Activated CD8-positive, alpha-beta T cell treated with anti-CD3 and anti-CD28 coated beads, Interleukin-2, amount 10 ng/mL, durations not matched to agents 7 days and 5 days (primary cell): ENCODE measurements at places on chromosomes 7 and 10. TPM values are rescaled to one million over a fixed set of nuclear protein-coding genes. Genes with fewer than 3 reads are reported as not detected.

DNA sequence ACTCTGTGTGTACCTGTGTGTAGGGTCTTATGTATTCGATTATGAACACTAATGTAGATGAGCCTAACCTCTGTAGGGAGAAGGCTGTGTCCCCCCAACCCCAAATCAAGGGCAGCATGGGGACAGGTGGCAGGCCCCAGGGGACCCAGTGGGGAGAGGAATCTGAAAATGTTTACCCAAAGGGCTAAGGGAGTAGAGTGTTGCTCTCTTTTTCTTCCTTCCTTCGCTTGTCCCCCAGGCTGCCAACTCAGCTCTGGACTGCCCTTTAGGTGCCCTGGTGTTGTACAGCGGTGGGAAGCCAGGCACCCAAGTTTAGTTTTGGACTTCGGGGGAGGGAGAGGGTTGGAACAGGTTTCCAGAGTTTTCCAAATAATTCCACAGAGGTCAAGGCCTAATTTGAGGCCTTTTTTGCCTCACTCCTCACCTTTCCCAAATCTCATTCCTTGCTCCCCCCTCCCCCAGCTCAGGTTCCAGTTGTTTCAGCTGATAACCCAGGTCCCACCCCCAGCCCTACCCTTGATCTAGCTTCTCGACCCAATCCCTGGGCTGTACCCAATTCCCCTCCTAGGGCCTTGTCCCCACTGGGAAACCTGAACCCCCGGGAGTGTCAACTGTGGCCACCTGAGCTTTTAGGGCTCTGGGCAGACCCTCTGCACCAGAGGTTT lies 9.1 kb upstream of the PAX2 start:
- no peak for DNase-seq

DNA sequence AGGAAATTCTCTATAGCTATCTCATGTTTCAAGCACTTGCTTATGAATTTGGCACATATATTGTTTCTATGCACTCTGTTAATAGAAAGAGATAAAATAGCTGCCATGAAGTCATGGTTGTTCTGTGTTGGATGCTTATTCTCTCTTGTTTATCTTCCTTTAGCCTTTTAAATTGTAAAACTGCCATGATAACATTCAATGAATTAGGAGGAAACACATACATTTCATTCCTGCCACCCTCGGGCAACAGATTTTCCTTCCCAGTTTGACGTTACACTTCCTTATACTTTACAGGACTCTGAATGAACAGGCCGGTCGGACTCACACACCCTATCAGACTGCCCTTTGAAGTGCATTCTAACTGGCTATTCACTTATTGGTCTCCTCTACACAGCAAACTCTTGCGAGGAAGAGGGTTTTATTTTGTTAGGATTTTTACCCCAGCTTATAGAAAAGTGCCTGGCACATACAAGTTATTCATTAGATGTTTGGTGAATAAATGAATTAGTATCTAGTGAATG lies 65.7 kb upstream of the FERD3L start:
- DNase-seq: no peak

DNA sequence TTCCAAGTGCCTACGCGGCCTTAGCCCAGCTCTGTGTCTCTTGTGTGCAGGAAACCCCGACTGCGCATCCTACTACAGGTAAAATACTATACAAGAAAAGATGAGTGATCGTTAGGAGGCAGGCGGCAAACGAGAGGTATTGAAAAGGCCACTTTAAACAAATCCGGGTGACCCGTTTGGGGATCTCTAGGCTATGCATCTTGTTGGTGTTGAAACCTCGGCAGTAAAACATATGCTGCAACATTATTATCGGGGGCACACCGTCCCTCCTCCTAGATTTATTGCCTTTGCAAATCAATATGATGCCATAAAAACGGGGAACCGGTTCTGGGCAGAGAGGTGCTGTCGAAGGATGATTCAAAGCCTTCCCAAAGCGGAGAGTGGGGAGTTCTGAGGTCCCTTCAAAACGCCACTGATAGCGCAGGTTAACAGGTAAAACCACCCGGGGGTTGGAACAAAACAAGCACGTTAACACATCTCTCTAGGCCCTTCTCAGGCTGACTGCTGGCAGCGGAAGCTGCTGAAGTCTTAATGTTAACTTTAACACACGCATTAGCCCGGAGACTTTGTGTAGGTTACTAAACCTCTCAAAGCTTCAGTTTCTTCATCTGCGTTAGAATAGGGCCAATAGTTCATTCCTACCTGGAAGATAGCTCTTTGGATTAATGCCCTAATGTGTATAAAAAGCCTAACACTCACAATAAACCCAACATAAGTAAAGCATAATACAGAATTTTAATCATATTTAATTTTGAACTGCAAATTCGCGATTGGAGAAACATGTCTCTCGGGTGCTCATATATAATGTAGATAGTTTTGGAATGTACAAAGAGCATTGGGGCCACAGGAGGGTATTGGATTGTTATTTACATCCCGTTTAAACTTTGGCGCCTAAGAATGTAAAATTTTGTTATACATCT lies 2.6 kb upstream of the TBX20 start:
- DNase-seq: no peak

DNA sequence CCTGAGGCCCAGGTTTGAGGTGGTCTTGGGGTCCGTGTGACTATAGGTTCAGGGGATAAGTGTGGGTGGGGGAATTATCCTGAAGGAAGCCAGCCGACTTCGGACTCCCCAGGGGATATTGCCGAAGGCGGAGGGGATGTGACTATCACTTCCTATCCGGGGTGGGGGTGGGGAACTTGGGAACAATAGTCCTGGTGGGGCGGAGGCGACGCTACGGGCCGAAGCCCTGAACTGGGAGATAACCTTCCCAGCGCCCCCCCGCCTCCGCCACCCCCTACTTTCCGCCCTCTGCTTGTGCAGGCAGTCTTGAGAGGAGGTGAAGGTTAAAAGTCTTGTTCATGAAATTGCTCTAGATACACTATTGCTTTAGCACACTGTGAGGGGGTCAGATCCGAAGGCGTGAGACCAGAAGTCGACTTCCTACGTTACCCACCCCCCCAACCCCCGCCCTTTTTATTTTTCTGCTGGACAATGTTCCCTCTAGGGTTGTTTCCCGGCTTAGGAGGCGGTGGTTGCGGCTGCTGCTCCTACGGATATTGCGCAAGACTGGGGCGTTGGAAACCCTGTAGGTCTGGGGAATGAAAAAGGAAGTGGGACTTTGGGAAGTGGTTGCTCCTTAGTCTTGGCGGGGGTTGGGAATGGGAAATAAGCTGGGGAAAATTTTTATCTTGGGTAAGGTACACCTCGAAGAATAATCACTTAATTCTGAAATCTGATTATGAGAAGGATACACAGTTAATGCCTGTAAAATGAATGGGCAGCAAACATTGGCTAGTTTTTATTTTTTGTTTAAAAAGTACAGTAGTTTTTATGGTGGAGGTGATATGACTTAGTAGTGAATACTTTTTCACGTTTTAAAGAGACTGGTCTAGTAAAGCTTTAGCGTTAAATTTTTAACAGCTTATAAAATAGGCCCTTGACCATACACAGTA lies 1.5 kb downstream of the PTPN12 start:
- no peak for DNase-seq

DNA sequence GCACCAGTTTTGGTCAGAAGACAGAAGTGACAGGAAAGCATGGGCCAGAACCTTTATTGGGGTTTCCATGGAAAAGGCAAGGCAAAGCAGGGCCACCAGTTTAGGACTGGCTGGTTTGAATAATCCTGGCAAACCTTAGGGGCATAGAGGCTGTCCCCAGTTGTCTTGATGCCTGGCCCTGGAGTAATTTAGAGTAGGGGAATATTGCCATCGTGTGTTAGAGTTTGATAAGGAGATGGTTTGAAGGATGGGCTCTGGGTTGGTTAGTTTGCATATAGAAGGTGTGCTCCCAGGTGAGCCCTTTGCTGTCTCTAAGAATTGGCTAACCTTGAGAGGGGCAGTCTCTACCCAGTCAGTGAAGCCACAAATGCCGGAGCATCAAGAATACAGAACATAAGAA lies 79.6 kb downstream of the ZNF777 start:
- DNase-seq: no peak

DNA sequence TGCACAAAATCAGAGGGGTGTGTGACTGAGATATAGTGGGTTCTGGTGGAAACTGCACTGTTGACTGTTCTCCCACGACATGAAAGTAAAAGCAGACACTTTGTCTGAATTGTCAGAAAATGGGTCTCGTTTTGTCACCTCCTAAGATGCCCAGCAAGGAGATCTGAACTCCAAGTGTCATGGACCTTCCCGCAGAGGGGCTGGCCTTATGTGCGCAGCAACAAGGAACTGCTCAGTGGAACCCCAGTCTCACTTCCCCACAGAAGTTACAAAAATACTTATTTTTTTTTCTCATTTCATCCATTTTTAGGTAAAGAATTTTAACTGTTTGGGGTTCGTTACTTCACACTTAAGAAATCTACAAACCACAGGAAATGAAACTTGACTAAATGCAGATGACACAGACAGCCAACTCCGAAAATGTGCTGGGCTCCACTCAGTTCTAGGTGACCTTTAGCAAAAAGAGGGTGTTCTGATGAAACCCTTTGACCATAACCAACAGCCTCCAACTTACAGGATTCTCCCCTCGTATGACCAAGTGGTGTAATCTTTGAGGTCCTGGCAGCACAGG lies 115.0 kb downstream of the FAM107B start:
- DNase-seq: peak; percentile 62

DNA sequence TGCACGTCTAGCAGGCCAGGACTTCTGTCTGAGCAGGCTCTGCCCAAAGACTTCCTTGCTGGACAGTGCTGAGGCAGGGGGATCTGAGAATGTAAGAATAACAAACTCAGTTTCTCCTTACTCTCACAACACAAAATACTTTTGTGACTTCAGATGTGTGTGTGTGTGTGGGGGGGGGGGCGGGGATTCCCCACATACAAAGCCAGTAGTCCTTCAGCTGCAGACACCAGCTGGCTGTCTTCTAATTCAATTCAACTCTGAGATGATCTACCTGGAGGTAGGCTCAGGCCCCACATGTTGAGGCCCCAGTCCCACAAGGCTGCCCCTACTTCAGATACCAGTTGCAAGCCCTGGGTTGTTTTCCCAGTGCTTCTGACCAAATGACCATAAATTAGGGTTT lies 4.7 kb upstream of the CXCL12 start:
- DNase-seq: no peak

Gene TDRD1
- total RNA-seq: not detected

DNA sequence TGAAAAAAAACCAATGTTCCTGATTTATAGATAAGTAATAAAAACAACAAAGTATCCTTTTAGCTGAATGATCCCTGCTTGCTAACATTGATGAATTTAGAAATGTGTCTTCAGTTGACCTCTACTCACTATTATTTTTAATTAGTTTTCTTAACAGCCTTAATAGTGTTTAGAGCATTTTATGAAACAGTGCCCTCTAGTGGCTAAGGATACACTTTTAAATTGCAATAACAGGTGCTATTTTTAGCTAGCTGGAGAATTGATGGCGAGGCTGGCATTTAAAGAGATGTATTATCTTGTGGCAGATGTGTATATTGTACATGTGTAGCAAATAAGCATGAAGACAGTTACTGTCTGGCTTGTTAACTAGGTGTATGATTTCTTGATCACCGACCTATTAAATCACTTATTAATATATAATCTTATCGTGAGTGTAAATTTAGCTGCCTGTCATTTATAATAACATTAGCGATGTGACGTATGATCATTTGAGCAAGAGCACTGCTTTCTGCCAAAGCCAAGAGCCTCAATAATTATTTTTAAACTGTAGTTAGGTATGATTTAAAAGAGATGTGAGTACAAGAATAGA lies 451.9 kb downstream of the DPP6 start:
- DNase-seq: no peak

- no peak for DNase-seq
Measured at GRCh38 chr7:44114586-44115310, 8.6 kb downstream of the POLD2 start.

- DNase-seq: no peak
Measured at GRCh38 chr7:6654113-6654841, 17.2 kb downstream of the ZNF316 start.

- DNase-seq: no peak
Measured at GRCh38 chr7:46871516-46871915, 710.4 kb downstream of the TNS3 start.

Gene FAM241B
- 6.1 TPM for total RNA-seq
